ENCODE measurements at places on chromosomes 6 and 20.
A peak's percentile ranks its signal among the peaks of the same experiment; 100 is the strongest.

DNA sequence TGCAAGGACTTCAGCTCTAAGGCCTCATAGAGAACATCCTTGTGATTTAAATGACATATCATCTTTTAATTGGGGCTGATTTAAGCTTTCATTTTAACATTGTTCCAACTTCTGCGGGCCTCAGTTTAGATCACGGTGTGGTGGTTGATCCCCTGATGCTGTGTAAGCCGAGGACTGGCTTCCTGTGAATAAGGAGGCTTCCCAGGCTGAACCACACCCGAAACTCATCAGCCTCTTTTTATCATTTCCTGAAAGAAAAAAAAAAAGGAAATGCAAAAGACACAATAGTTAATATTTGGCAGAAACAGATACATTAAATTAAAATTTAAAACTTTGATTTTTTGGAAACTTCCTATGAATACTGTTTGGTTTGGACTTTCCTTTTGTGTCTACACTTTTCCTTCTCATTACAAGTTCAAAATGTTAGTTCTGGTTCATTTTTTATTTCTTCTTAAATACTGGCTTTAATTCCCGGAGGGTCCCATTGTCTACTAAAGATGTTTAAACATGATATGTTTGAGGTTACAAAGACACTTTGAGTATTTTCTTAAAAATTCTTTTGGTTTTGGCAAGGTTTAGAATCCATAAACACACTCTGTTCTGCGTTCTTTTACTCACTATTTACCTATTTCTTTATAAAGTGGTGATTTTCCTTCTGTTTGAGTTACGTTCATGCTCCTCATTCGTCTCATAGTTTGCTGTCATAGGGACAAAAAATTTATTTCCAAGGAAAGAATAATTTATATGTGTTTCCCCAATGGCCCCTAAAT, 230.0 kb upstream of the SULF2 start:
- DNase-seq, result no peak

GRCh38 chr6:129112591-129112990, 229.7 kb downstream of the LAMA2 start:
- DNase-seq, result no peak

DNA sequence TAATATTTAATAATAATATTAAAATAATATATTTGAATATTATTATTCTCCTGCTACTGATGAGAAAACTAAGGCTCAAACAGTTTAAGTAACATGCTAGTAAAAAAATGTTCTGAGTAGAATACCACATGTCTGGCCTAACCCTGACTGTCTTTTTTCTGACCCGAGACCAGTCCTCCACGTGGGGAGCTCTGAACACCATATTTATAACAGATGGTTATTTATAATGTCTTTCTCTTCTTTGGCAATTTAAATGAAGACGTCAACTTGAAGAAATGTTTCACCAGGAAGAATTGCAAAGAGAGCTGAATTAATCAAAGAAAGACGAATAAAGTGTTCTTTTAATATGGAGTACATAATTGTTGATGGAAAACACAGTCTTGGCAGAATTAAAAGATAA, 82.0 kb downstream of the SLC22A3 start:
- no peak for DNase-seq

DNA sequence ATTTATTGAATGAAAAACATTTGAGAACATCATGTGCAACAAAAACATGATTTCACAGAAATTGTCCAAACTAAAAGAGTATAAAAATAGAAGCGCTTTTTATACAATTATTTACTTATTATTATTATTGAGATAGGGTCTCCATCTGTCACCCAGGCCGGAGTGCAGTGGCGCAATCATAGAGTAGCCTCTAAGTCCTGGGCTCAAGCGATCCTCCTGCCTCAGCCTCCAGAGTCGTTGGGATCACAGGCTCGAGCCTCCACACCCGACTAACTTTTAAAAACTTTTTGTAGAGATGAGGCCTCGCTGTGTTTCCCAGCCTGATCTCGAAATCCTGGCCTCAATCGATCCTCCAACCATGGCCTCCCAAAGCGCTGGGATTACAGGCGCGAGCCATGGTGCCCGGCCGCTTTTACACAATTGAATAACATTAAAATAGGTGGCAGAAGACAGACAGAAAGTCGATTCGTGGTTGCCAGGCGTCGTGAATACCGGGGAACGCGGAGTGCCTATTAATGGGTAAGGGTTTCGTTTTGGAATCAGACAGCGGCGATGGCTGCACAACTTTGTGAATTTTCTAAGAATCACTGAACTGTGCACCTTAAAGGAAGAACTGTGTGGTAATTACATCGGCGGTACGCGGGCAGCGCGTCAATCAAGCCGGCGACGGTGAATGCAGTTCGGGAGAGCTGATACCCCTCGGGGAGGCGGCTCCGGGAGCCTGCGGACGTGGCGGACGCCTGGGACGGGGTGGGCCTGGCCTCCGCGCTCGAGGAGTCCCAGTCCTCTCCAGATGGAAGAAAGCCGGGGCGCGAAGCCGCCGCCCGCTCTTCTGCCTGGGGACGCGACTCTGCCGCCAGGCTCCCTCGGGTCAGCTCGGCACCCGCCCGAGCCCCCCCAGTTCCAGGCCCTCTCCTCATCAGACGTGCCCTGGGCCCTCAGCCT, 807 bp downstream of the TBC1D20 start:
- DNase-seq, result peak; percentile 72

DNA sequence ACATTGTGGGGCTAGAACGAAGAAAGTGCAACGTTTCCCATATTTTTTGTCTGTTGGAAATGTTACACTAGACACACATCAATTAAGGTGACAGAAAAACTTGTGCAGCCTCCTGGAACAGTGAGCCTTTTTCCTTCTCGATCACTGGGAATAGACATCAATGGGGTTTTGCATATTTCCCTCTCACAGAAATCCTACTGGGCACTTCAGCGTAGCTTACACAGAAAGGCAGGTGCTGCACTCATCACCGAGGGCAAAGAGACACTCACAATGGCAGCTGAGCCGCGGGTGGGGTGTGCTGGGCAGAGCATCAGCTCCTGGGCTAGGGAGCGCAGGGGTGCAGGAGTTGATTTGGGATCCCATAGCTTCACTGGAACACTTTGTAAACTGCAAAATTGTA, 64.5 kb downstream of the THBS2 start:
- no peak for DNase-seq

DNA sequence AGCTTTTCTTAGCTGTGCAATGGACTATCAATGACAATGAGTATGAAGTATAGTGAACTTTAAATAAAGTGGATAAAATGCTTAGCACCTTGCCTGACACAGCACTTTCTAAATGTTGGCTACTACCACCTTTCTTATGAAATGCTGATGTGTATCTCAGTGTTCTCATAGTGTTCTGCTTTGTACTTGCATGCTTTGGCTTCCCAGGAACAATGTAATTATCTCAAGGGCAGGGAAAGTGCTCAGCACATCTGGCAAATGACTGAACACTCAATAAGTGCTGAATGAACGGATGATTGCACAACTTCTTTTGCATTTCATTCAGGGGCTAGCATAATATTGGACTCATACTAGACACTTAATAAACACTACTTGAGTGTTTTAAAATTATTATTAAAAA, 28.2 kb upstream of the NOX3 start:
- no peak for DNase-seq

DNA sequence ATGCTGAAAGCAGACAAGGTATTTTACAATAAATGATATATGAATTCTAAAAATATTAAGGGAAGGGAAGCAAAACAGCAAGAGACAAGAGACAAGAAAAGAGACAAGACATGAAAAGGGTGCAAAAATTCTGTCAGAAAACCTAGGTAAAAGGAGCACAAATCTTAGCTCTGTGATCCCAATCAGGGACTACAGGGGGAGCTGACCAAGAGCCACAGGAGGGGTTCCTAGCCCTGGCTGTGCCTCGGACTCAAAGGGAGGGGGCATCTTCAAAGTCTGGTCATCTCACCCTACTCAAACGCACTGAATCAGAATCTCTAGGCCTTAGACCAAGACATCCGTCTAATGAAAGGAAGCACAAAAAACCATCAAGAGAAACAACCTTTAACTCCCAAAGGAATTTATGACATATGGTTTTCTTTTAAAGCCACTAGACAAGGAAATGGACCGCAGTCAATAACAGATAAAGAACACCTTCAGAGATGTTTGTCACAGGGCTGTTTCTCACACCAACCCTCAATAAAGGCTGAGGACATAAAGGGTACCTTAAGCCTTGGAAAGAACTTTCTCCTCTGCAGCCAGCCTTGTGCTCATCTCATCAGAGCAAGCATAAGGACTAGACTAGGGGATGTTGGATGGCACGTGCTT, 130.4 kb upstream of the CDYL start:
- no peak for DNase-seq

- DNase-seq, result peak; percentile 46
Measured at GRCh38 chr20:63961664-63962425, 5.6 kb upstream of the UCKL1 start.

GRCh38 chr6:139343052-139343750, 31.2 kb downstream of the CITED2 start:
- DNase-seq, result no peak

All from mucosa of descending colon (tissue), 3 donors.